ENCODE measurements at places on chromosomes 13 and 19.

DNA sequence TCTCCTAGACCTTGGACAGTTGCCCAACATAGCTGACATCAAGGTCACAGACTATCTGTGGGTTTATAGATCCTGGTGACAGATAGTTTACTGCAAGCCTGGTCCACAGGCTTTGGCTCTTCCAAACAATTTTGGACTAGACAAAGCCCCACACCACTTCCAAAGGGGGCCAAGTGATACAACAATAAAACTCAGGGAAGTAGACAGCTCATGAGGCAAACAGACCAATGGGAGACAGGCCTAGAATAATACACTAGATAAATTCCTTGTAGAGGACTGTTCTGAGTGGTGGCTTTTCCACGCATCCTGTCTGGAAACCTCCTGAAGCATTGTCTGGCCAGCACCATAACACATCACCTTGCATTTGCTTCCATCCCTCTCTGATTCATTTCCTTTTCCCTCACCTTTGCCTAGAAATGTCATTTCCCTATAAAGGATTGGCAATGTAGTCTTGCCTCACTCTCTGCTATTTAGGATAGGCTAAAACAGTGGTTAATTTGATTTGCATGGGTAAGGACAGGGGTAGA, 284.2 kb downstream of the POU4F1 start:
- no peak for DNase-seq

GRCh38 chr19:2722541-2723344, 1.6 kb upstream of the DIRAS1 start:
- peak; percentile 24 for DNase-seq

DNA sequence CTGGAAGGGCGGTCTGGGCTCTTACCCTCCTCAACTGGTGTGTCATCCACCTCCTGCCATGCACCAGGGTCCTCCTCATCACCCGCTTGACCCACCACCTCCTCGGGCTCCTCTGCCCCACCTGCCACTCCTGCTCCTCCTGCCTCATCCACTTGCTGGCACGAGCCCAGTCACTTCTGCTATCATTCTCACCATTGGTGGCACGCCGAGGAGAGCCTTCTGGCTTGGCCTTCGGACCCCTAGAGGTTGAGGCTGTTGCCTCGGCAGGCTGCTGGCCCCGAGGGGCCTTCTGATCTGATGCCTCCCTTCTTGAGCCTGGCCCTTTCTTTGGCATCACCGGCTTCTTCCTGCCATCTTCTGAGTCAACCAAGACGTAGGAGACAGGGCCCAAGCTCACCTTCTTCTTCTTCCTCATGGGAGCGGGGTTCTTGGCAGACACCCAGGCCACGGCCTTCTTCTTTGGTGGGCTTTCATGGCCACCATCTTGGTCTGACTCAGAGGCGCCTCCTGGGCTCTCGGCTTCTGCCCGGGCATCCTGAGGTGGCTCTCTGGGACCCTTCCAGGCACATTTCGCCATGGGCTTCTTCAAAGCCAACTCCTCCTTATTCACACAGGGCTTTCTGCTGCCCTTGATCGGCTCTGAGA, 1.7 kb downstream of the PNMA8A start:
- DNase-seq = no peak

DNA sequence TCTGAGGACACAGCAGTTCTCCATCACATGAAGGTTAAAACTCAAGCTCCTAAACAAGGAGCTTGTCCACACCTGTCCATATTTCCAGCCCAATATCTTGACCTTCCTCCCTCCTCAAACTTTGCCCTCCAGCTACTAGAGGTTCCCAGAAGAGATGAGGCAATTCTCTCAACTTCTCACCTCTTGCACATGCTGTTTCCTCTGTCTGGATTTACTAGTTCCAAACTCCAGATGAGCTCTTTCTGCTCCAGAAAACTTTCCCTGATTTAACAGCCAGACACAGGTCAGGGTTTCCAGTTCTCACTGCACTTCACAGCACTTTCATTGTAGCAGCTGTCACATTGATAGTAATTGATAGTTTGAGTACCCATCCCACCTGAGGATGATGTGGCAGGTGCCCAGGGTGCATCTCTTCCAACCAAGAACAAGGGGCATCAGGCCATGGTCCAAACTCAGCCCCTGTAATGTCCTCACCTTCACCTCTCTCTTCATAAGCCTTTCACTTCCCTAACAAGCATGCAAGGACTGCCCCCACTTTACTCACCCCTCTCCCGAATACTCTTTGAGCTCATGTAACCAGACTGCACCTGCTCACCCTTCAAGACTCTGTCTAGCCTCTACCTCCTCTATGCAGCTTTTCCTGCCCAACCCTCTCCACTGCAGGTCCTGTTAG, 3.0 kb upstream of the WDFY2 start:
- no peak for DNase-seq

- DNase-seq = no peak
Measured at GRCh38 chr13:47397739-47398138, 500.9 kb upstream of the HTR2A start.

DNA sequence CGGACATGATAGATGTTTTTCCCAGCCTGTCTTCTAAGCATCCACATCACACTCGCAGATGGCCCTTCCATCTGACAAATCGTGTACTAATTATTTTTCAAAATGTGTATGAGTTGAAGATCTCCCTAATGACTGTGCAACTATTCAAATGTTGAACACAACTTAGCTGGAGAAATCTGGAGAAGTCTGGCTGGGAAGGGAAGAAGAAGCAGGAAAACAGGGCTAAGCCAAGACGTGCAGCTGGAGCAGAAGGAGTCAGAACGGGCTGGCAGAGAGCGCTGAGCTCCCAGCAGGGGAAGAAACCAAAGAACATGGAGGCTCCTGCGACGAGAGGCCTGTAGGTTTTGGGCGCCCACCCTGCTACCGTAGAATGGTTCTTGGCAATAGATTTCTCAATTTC, 13.2 kb upstream of the LATS2 start:
- no peak for DNase-seq

DNA sequence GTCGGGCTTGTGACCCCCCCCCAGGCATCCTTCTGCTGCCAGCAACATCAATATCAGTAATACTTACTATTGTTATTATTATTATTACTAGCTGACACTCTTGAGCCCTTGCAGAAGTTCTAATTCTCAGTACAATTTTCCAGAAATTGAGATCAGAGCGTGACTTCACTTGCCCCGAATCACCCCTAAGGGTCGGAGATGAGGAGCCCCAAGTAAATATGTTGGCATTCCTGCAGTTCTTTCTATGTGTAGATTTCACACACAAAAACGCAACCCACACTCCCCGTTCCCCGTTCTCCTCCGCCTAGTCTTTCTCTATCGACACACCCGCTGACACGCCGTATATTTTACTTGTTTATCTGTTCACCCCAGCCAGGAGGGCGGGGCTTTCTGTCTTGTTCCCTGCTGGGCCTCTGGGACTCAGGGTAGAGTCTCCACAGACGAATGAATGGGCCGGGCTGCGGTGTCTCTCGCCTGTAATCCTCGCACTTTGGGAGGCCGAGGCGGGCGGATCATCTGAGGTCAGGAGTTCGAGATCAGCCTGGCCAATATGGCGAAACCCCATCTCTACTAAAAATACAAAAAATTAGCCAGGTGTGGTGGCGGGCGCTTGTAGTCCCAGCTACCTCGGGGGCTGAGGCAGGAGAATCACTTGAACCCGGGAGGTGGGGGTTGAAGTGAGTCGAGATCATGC, 14.7 kb downstream of the TLE5 start:
- peak; percentile 49 for DNase-seq

- DNase-seq = no peak
Measured at GRCh38 chr13:97185291-97185690, 36.8 kb upstream of the MBNL2 start.

GRCh38 chr13:70080012-70080411, 27.6 kb upstream of the ATXN8OS start:
- DNase-seq = no peak

- DNase-seq = no peak
Measured at GRCh38 chr13:30504081-30504480, 38.3 kb upstream of the HMGB1 start.

- DNase-seq = no peak
Measured at GRCh38 chr19:41799444-41800000, 3.1 kb downstream of the CEACAM3 start.

DNA sequence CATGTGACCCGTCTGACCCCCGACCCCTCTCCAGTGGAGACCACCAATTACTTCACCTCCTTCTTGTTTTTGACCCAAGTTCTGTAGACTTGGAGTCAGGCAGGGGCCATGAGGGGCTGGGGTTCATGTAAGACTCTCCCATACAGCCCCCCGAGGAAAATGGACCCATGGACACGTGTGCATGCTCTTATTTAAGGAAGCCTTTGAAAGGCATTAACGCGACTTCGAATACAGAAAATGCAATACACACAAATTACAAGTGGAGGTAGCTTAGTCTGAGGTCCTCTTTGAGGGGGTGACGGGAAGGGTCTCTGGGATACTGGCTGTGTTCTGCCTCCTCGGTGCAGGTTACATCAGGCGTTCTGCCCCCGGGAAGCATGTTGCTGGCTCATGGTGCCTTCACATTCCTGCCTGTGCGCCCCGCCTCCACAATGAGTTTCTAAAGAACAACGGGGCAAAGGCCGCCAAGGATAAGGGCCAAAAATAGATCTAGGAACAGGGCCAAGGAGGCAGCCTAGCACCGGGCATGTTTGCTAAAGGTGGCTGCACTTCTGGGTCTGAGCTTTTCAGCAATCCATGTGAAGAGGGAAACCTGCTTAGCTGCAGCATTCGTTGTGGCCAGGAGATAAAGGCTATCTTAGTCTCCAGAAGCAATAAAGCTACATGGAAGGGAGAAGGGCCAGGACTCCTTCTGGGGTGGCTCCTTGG, 54.5 kb downstream of the RAB20 start:
- DNase-seq = no peak

- DNase-seq = no peak
Measured at GRCh38 chr19:48117515-48118130, 7.0 kb upstream of the PLA2G4C start.

DNA sequence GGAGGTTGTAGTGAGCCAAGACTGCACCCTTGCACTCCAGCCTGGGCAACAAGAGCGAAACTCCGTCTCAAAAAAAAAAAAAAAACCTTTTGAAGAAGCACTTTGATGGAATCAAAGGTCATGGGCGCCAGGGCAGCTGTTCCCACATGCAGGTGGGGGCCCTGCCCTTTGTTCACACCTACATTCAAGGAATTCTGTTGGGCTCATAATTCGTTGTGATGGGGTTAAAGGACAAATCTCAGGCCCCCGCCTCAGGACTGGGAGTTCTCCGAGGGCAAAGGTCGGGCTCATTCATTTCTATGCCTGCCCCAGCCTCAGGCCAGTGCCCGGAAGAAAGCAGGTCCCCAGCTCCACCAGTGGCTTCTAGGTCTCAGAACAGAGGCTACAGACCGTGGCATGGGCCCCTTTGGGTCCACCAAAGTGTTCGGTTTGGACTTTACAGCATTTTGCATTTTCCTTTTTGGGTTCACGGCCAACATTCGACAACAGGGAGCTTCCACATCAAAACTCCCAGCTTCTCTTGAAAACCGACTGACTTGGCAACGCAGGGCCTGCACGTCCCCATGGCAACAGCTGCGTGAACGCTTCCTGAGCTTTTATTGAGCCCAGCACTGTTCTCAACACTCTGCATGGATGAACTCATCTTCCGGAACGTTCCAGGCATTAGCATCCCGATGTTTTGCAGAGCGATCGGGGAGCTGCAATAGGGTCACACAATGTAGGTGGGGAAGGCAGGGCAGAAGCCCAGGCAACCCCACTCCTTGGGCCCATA, 10.1 kb upstream of the GTF2F1 start:
- no peak for DNase-seq

GRCh38 chr19:50325310-50326100, 3.7 kb downstream of the KCNC3 start:
- peak; percentile 34 for DNase-seq

DNA sequence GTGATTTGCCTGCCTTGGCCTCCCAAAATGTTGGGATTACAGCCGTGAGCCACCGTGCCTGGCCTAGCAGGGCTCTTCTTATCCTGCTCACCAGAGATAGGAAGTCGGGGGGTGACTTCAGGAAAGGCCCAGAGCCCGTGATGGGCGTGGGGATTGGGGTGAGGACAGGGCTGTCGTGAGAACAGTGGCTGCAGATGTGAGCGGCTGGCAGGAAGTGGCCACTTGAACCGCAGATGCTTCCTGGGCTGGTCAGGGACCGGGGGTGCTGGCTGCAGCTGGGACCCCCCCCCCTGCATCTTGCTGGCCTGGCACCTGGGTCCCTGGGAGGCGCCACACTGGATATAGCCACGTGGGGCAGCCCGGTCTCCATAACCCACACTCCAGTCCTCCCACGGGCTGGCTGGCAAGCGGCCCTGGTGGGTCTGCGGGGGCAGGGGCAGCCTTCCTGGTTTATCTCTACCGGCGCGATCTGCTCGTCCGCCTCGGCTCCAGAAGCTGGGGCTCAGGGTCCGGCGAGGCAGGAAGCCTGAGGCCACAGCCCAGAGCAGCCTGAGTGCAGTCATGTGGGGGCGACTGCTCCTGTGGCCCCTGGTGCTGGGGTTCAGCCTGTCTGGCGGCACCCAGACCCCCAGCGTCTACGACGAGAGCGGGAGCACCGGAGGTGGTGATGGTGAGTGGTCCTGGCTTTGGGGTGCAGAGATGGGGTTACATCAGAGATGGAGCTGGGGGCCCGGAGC, at the start of gene F2RL3:
TSS of gene F2RL3 (plus strand) at position 371 of the 737 bp plus-strand sequence. CDS start at position 562, 191 bp downstream.
- no peak for DNase-seq

DNA sequence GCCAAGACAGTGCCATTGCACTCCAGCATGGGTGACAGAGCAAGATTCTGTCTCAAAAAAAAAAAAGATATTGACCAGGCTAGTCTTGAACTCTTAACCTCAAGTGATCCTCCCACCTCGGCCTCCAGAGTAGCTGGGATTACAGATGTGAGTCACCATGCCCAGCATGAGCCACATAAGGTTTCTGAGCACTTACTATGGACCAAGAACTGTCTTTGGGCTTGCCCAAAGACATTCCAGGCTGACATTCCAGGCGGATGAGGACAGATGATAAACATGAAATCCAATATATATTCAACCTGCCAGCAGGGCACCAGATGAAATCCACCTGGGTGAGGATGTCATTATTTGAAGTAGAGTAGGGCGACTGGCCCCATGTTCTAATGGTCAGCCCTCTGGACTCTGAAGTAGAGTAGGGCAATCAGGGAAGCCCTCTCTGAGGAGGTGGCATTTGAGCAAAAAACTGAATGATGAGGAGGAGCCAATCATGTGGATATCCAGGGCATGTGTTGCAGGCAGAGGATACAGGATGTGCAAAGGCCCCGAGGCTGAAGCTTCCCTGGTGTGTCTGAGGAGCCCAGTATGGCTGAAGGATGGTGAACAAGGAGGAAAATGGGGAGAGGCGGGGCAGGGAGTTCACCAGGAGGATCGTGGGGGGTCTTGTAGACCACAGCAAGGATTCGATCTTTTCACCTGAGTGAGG, 4.0 kb downstream of the C19orf38 start:
- DNase-seq = no peak

GRCh38 chr13:112737294-112737693, 47.5 kb downstream of the ATP11A start:
- no peak for DNase-seq

GRCh38 chr19:49559928-49560327, 20.4 kb downstream of the NOSIP start:
- no peak for DNase-seq

- DNase-seq = no peak
Measured at GRCh38 chr19:50510121-50510670, 795 bp downstream of the JOSD2 start.

- no peak for DNase-seq
Measured at GRCh38 chr19:51311351-51312257, at the start of gene IGLON5. Gene IGLON5, plus strand, starts transcription at chr19:51311644. Its CDS starts 204 bp downstream, at chr19:51311848.
